ENCODE measurements at places on chromosomes 4 and X.

- DNase-seq: no peak
Observed at GRCh38 chr4:33090910-33091309, 2370.7 kb downstream of the PCDH7 start.

DNA sequence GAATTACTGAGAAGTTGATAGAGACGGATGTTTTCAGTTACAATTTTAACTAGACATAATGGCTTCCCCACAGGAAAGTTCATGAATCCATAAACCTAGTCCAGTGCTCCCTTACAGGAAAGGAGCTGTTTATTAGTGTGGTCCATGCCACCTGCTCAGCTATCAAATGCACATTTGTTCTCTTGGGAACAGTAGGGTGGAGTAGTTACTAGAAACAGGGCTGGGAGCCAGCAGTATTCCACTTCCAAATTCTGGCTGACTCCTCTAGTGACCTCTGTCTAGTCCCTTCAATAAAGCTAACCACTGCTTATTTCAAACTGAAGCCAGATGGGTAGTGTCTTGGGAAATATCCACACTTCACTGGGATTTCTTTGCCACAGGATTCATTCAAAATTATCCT is 88.4 kb upstream of the TLL1 start:
- no peak for DNase-seq

GRCh38 chr4:97917115-97917514 is 226.2 kb downstream of the STPG2 start:
- DNase-seq: no peak

DNA sequence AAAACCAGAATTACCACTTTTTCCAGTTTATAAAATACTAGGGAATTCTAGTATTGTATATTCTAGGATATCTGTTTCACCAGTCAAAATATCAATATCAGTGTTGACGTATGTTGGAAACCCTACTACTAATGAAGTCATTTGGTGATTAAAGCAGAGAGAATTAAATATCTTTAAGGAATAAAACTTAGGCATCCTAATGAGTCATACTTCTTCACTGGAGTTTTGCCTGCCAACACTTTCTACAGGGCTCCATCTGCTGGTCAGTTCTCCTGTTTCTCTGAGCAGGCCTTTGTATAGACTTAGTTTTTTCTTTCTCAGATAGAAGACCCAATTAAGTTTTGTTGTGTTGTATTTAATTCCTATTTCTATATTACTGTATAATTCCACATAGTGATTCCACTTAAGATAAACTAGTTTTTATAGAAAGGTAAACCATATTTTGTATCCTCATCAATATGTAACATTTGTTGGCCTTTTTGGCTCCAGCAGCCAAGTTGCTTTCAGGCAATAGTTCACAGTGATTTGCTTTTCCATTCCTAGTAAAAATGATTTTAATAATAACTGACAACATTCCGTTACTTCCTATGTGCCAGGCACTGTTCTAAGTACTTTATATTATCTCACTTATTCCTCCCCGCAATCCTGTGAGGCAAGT is 3.5 kb downstream of the AP1AR start:
- peak; percentile 88 for DNase-seq

DNA sequence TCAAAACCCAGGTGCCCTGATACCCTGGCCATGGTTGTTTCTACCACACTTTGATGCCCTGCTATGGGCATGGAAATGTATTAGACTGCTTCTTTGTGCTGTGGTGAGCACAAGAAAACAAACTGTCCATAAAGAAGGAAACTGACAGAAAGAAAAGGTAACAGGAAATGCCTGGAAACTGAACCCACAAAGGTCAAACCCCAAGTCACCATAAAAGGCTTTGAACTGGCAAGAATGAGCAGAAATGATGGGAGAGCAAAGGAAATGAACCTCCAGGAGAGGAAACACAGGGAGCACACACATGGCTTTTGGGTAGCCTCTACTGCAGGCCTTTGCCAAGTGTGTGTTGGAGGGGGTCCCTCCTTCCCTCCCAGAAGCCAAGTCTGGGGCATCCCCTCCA is 35.0 kb downstream of the LHFPL1 start:
- DNase-seq: no peak

GRCh38 chrX:3748052-3748559 is 34.7 kb upstream of the PRKX start:
- no peak for DNase-seq

- DNase-seq: no peak
Observed at GRCh38 chrX:151983186-151983585, 8.7 kb upstream of the GABRE start.

DNA sequence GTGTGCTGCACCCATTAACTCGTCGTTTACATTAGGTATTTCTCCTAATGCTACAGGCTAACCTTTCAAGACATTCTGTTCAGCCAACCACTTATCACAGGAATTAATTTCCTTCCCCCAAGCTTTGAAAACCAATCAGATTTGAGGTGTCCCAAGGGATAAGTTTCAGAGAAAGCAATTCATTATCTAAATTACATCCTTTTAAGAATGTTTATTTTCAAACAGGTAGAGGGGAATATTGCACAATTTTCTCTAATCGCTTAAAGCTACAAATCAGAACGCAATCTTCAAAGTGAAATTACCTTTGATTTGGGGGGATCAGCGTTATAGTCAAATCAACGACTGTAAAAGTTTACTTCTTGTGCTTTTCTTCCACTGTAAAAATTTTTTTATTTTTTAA is 1.6 kb downstream of the CLOCK start:
- peak; percentile 14 for DNase-seq

DNA sequence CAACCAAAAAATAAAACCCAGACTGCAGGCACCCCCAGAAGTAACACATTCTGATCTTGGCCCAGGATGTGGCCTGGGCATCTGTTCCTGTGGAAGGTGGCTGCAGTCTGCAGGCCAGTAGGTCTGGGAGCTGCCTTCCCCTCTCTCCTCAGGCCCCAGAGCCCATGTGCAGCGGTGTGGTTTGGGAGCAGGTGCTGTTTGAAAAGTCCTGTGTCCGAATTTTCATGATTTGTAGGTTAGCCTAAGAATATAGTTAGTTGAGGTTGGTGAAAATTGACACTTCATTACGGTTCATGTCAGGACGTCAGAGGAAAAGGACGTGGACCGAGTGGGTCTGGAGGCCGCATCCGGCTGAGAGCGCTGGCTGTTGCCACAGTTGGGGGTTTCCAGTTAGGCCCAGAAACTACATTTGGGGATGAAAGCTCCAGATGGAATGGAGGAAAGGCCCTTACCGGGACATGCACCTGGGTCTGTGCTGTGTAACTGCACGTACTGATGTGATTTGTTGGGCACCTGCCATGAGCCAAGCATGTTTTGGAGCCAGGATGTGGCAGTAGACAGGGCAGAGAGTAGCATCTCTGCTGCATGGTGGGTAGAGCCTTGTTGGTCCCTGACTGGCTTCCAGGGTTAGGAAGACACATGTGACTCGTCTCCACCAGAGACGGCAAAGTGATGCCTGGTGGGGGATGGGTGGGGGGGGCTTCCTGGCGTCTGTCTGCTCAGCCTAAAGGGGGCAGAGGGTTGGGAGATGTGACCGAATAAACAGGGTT is 21.7 kb upstream of the HGFAC start:
- DNase-seq: no peak

DNA sequence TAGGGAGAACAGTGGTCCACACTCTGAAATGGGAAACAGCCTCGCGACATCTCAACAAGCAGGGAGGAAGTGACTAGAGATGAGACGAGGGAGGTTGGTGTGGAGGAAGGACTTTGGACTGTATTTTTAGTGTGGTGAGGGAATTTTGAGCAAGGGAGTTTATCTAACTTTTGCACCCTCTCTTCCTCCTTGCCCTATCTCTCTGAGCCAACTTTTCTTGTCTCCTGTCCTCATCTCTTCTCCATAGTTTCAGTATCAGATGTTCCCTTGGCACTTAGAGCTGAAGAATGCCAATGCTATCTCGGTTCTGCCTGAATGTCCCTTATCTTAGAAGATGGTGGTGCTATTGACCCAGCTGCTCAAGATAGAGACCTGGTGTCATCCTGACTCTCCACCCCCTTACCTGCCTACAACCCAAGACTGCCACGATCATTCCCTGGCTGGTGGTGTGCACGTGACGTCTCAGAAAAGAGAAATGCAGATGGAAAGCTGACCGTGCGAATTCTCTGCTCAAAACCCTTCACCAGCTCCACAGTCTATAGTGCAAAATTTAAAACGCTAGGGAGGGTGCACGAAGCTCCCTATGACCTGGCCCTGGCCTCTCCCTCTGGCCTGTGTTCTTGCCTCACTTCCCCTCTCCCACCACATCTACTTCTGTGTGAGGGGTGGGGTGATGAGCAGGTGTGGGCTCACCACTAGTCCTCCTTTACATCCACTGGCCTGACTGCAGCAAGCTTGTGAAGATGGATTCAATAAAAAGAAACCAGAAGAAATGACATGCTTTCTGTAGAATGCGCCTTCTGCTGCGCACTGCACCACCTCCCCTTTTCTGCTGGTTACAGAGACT is 20.9 kb downstream of the MPP1 start:
- DNase-seq: no peak

- peak; percentile 5 for DNase-seq
Observed at GRCh38 chr4:136893573-136893972, 638.7 kb downstream of the PCDH18 start.

- no peak for DNase-seq
Observed at GRCh38 chrX:70446380-70447350, 2.0 kb downstream of the DLG3 start.

GRCh38 chr4:39571054-39571453 is 43.8 kb upstream of the UGDH start:
- no peak for DNase-seq

DNA sequence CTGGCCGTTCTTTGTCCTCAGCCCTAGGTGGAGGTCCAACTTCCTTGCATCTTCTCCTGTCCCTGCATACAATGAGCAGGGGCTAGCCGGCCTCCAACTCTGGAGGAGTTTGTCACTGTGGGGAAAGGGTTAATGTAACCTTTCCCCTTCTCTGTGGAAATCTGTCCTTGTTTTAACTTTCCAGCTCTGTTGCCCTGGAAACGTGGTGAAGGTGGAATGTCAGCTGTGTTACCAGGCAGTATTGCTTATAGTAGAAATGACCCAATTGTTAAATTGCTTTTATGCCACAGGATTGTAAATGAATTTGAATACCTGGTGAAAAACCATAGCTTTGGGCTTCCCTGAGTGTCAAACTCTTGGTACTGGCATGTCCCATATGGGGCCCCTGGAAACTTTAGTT is 131.6 kb upstream of the SCML1 start:
- no peak for DNase-seq

DNA sequence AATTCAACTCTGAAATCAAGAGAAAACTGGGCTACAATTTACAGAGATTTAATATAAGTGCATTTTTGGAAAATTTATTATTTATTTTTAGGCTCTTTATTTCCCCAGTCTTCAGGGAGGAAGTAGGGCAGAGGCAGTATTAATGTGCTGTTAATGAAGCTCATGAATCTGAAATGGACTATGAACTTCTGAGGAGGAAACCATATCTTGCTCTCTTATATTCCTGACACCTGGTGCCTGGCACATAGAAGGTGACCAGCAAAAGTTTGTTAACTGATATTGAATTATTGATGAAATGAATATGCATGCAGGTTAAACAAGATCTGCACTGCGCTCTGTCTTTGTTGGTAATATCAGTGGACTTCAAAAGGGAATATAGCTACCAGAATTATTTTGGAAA is 55.1 kb downstream of the UGT8 start:
- no peak for DNase-seq

DNA sequence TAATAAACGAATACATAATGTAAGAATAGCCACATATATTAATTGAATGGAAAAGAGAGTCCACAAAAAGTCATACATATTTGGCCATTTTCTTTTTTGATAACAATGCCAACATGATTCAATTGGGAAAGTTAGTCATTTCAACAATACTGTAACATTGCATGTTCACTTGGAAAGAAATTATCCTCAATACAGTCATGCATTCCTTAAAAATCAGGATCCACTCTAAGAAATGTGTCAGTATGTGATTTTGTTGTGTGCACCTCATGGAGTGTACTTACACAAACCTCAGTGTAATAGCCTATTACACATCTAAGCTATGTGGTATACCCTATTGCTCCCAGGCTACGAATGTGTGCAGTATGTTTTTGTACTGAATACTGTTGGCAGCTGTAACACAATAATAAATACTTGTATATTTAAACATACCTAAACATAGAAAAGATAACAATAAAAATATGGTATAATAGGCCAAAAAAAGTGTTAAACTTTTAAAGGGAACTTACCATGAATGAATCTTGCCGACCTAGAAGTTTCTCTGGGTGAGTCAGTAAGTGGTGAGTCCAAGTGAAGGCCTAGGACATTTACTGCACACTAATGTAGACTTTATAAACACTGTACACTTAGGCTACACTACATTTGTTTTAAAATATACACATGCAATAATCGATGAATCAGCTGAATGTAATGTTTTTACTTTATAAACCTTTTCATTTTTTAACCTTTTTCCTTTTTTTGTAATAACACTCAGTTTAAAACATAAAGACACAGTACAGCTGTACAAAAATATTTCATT is 806.8 kb downstream of the PCDH18 start:
- DNase-seq: peak; percentile 14

- DNase-seq: no peak
Observed at GRCh38 chr4:158808399-158808798, 39.6 kb downstream of the FNIP2 start.

DNA sequence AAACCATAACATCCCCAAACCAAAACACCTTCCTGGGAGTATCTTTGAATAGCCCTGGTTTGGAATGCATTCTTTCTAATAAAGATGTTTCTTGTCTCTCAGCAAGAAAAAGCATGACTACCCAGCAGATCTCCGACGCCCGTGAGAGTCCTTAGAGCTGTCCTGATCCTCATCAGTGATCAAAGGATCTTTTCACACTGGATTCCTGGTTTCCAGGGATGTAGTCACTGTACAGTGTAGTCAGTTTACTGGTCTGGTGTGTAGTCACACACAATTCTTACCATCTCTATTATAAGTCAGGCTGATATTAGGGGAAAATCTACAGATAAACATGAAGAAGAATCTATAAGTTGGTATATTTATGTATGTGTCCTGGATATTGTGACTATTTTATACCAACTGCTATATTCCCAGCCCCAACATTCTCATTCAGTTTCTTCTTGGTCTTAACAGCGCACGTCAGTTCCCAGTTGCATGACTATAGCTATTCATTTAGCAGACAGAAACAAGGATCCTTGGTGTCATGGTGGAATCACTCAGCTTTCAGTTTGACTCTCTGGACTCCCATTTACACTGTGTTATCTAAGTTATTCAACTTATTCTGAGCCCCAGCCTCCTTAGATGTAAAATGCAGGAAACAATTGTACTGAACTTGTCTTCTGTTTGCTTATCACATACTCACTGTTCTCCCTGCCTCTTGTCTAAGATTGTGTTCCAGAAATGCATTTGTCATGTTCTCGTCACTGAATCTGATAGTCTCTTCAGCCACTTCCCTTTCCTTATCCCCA is 68.3 kb downstream of the SLIT2 start:
- no peak for DNase-seq

- DNase-seq: no peak
Observed at GRCh38 chr4:107552306-107552705, 167.7 kb downstream of the PAPSS1 start.

- peak; percentile 64 for DNase-seq
Observed at GRCh38 chr4:78565971-78566372, 14.4 kb downstream of the ANXA3 start.

GRCh38 chr4:39083164-39083563 is 21.1 kb downstream of the KLHL5 start:
- DNase-seq: peak; percentile 67

GRCh38 chrX:19443869-19444526 is 71.3 kb downstream of the MAP3K15 start:
- DNase-seq: no peak
